ENCODE measurements at places on chromosomes 12 and 14. TPM values are rescaled to one million over a fixed set of nuclear protein-coding genes. Genes with fewer than 3 reads are reported as not detected.

DNA sequence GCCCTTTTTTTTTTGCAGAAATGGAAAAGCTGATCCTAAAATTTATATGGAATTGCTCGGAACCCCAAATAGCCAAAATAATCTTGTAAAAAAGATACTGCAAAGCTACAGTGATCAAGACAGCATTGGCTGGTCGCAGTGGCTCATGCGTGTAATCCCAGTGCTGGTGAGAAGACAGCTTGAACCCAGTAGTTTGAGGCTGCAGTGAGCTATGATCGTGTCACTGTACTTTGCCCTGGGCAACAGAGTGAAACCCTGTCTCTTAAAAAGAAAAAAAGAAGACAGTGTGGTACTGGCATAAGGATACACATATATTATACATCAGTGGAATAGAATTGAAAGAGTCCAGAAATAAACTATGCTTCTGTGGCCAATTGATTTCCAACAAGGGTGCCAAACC, 5.4 kb downstream of the ITGB7 start:
- DNase-seq, result no peak

GRCh38 chr12:2417481-2418160, 364.8 kb downstream of the CACNA1C start:
- no peak for DNase-seq

The CEBPE gene
- 0.31 TPM for total RNA-seq

DNA sequence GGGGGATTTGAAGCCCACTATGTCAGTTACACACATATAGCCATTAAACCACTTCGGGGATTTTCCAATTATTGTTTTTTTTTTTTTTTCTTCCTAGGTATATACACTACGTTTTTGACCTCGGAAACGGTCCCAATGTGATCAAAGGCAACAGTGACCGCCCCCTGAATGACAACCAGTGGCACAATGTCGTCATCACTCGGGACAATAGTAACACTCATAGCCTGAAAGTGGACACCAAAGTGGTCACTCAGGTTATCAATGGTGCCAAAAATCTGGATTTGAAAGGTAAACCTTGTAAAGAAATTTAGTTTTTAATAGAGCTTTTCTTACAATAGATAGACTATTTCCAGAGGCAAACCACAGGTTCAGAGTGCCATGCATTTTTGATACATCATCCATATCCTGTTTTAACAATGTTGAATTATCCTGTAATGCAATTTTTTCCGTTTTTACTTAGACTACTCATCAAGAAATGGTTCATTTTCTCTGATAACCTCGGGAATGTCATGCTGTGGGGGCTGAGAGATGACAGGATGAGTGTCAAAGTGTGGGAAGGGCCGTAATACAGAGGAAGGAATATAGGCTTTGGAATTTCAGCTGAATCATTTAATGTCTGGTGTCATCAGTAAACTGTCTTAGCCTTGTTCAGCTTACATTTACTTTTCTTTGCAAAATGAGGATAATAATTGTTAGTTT, 797.1 kb downstream of the NRXN3 start:
- DNase-seq, result no peak

The OR6C2 gene
- not detected for total RNA-seq

DNA sequence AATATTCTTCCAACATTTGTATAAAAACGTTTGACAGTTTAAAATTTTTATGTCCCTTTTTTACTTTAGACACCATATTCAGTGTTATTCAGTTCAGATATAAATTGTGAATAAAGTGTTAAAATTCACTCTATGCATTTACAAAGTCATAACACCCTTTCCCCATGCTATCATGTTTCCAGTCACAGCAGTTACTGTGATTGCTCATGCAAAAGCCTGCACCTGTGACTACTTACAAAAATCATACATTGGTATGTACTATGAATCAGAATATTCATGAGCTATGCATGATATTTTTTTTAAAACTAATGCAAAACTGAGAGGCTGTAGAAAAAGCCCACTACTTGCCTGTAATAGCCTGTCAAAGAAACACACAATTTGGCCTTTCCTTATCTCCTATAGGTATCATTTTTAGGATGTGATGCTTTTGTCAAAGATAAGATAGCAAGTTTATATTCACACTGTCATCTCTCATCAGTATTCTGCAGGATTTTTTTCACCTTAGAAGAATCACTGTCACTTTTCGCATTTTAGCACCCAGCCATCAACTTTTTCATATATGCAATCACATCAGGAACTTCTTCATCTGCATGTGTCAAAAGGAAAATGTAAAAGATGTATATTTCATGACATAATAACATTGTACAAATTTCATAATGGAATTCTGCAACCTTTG, 443.2 kb downstream of the C12orf50 start:
- no peak for DNase-seq

GRCh38 chr14:95183082-95183481, 25.8 kb upstream of the DICER1 start:
- no peak for DNase-seq

The FAM181A gene
- 3.0 TPM for total RNA-seq

The LMO3 gene
- total RNA-seq, result 363 TPM

The SERPINA6 gene
- total RNA-seq, result not detected

DNA sequence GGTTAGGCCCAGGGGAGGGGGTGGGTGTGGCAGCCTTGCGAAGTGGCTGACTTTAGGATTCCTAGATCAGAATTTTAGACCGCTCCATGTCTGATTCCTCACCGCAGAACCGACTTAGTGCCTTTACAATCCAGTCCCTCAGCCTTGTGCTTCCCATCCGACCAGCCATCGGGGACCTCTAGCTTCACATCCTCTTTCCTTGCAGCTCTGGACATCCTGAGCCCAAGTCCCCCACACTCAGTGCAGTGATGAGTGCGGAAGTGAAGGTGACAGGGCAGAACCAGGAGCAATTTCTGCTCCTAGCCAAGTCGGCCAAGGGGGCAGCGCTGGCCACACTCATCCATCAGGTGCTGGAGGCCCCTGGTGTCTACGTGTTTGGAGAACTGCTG, 557 bp downstream of the COPS7A start:
- no peak for DNase-seq

Data from occipital lobe (tissue), 3 donors.